ENCODE measurements at places on chromosomes 3 and 15.

GRCh38 chr15:81107889-81108288 lies 26.2 kb upstream of the CFAP161 start:
- no peak for DNase-seq

GRCh38 chr3:185521349-185522138 lies 22.7 kb upstream of the TMEM41A start:
- DNase-seq: no peak

DNA sequence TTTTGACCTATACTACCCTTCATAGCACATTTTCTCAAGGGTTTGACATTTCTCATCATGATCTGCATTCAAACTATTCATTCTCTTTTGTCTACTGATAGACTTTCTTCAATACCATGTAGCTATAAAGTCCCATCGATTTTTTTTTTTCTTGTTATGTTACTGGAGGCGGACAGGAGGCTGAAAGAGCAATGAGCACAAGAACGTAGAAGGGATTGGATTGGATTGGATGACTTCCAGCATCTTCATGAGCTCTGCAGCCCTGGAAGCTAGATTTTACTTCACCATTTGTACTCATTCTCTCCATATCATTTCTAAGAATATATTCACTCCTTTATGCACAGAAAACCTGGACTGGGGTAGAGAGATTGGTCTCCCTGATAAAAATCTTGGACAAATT lies 43.2 kb downstream of the DUT start:
- DNase-seq: no peak

- DNase-seq: no peak
Measured at GRCh38 chr15:84778194-84778593, 29.8 kb downstream of the ZNF592 start.

DNA sequence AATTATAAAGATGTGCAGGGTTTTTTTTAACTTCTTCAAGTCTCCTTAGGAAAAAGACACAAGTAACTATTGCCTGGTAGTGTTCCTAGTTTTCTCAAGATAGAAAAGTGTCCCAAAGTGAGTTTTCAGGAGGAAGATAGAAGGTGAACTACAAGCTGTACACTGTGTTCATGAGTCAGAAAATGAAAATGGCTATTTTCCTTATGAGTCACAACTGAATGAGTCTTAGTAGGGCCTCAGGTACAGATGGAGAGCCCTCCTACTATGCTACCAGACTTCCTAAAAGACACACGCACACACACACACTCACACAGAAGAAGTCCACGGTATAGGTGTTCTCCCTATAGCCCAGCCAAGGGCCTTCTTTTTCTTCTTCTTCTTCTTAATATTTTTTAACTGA lies 3.1 kb downstream of the MYO1E start:
- DNase-seq: no peak

GRCh38 chr15:39438799-39439592 lies 141.9 kb upstream of the THBS1 start:
- no peak for DNase-seq

GRCh38 chr3:63961891-63962290 lies 49.7 kb upstream of the SCAANT1 start:
- peak; percentile 79 for DNase-seq

DNA sequence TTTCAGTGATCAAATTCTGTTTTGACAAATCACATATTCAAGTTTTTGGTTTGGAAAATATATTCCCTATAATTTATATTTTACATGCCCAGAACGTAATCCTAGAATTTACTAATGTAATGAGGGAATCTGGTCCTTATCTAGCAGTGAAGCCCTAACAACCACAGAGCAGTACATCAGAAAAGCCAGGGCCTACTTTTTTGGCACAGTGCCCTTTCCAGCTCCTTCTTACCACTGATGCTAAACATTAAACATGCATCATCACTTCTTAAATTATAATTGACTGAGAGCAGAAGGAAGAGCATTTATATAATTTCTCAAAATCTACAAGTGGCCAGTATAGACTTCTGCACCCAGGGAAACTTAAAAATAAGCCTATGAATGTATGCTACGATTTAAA lies 66.7 kb downstream of the FBXL22 start:
- no peak for DNase-seq

- no peak for DNase-seq
Measured at GRCh38 chr3:136343873-136344555, 93.9 kb downstream of the PCCB start.

GRCh38 chr3:62602129-62602770 lies 228.9 kb upstream of the FEZF2 start:
- DNase-seq: no peak

- no peak for DNase-seq
Measured at GRCh38 chr15:70236341-70237086, 138.8 kb upstream of the TLE3 start.

- no peak for DNase-seq
Measured at GRCh38 chr3:36678216-36679013, 85.9 kb downstream of the DCLK3 start.

GRCh38 chr3:126154391-126155279 lies 25.8 kb downstream of the ALDH1L1 start:
- no peak for DNase-seq

DNA sequence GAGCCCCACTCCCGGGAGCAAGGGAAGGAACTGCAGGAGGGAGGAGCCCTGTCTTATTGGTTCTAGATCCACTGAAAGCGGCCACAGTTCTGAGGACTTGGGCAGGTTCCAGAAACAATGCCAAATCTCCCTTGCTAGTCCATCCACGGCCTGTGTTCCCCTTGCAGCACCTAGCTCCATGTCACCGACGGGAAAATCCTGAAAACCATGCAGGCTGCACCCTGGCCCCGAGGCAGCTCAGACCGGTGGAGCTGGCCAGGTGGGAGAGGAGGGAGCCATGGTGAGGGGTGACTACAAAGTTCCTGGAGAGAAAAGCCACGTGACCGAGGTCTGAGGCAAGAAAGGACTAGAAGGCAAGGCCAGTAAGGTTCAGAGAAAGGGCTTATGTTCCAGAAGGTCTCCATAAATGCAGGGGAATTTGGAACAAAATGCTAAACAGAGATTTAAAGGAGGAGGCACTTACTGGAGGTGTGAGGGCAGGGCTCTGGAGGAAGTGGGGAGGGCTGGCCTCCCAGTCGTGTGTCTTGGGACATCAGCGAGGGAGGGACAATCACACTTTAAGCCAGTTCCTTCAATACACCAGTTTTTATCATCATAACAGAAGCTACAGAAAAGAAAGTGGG lies 5.4 kb downstream of the MGLL start:
- DNase-seq: no peak

GRCh38 chr15:58297639-58298038 lies 134.2 kb upstream of the LIPC start:
- DNase-seq: no peak

- DNase-seq: no peak
Measured at GRCh38 chr3:101248736-101249135, 71.6 kb downstream of the IMPG2 start.

DNA sequence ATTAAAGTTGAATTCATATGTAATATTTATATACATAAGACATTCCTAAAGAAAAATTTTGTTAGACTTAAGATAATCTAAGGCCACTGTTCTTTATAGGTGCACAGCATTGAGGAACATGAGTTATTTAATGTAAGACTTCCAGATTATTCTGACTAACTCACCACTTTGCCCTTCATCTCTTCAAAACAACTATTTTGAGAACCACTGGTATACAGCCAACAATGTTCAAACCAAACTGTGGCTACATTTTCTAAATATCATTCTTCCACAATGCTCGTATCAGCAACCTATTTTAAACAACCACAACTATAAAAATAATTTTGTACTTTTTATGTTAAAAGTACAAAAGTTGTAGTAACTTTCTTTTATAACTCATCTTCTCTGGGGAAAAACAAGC lies 199.8 kb upstream of the ALCAM start:
- no peak for DNase-seq

GRCh38 chr3:81823086-81823485 lies 61.6 kb upstream of the GBE1 start:
- DNase-seq: no peak

- DNase-seq: peak; percentile 31
Measured at GRCh38 chr3:13420045-13420830, at the start of gene NUP210. TSS of gene NUP210 (minus strand) at chr3:13420322. CDS start at chr3:13420226, 96 bp downstream.

- no peak for DNase-seq
Measured at GRCh38 chr3:135994708-135995337, 29.3 kb downstream of the PPP2R3A start.

DNA sequence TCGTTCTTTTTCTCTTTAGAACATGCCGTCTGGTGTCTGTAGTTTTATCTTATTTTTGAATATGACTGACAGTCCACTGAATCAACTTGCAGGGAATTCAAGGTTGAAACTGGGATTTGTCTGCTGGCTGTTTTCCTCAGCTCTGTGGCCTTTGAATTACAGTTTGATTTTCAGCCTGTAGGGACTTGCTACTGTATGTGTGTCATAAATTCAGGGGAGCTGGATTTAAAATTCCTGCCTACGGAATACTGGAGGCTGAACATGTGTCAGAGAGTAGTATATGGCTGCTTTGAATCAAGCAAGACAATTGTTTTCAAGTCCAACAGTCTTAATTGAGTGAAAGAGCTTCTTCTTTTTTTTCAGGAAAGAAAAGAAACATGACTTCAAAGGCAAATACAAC lies 33.9 kb downstream of the RARB start:
- DNase-seq: no peak

- no peak for DNase-seq
Measured at GRCh38 chr3:72839057-72839456, 9.2 kb downstream of the SHQ1 start.

GRCh38 chr15:61032600-61033286 lies 196.4 kb downstream of the RORA start:
- DNase-seq: no peak

DNA sequence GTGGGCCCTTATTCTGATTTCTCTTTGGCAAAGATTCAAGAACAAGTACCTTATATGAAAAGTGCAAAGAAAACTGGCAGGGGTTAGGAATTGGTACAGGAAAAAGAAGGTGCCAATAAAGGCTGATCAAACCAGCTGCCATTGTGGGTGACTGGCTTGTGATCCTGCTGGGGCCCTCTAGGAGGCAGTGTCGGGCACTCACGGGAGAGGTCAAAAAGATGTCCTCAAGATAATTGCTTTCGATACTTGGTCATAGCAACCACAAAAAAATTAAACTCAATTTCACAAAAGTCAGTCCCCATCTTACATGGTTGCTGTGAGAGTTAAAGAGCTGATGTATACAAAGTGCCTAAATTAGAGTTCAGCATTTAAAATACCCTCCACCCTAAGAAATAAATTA lies 31.0 kb upstream of the CAV3 start:
- DNase-seq: no peak

DNA sequence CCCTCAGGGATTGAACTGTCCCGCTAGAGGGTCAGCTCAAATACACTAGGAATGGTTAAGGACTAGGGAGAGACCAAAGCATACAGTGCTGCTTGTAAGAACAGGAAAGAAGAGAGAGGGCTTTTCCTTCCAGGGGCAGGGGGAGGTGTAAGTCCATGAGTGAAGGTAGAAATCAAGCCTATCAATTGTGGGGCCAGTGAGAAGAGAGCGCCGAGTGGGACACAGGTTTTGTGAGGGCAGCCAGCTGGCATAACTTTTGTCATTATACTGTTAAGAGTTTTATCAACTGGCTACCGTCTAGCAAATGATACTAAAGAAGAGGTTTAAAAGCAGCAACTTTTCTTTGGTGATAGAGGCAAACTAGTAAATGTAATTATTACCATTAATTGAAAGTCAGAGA lies 45.0 kb downstream of the LMCD1 start:
- DNase-seq: no peak

GRCh38 chr15:67465196-67465952 lies 55.6 kb upstream of the C15orf61 start:
- DNase-seq: no peak

- DNase-seq: no peak
Measured at GRCh38 chr3:64945171-64945729, 257.4 kb upstream of the ADAMTS9 start.

GRCh38 chr3:111726788-111727305 lies 131.7 kb upstream of the ZBED2 start:
- DNase-seq: no peak

DNA sequence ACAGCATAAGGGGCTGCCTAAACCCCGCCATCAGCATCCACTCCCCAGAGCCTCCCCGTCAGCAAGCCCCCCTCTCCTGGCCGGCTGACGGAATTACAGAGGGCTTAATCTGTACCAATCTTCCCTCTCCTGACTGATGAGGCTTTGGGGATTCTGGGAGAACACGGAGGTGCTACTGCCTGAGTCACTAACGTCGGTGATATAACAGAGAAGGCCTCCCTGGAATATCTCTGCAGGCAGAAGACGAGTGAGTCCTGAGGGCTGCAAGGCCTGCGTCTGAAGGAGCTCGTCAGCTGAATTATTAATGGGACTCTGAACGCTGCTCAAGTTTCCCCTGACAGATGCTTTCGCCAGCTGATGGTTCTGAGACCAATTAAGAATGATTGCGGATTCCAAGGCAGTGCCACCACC lies 147.7 kb downstream of the XXYLT1 start:
- no peak for DNase-seq

- no peak for DNase-seq
Measured at GRCh38 chr3:13087320-13087990, 14.2 kb upstream of the IQSEC1 start.

GRCh38 chr3:2156244-2156847 lies 57.7 kb downstream of the CNTN4 start:
- DNase-seq: no peak

- DNase-seq: peak; percentile 13
Measured at GRCh38 chr15:38069511-38070011, 135.1 kb downstream of the TMCO5A start.

- DNase-seq: no peak
Measured at GRCh38 chr3:192933779-192934460, 16.3 kb upstream of the MB21D2 start.

DNA sequence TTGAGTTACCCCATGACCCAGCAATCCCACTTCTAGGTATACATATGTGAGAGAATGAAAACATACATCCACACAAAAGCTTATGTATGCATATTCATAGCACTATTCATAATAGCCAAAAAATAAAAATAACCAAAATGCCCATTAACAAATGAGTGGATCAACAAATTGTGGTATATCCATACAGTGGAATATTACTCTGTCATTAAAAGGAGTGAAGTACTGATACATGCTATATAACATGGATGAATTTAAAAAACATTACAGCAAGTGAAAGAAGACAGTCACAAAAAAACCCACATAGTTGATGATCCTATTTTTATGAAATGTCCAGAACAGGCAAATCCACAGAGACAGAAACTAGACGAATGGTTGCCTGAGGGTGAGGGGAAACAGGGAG lies 5.2 kb downstream of the C3orf20 start:
- DNase-seq: no peak

DNA sequence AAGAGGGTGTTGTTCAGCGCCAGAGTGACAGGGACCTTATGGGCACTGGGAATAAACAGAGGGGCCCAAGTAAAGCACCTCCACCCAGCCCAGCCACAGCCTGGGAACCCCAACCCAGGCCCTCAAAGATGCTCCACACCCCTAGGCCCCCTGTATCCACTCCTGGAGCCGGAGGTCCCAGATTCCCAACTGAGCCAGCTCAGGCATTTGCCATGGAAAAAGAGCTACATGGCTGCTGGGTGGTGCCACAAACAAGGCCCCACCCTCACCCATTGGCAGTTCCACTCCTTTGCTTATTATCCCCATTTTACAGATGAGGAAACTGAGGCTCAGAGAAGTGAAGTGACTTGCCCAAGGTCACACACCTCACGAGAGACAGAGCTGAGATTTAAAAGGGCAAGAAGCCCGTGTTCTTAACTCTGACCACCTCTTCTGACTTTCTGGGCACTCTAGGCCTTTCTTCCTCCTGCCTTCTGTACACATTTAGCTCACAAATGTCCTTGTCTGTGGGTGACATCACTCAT lies 16.9 kb downstream of the ANPEP start:
- DNase-seq: no peak

GRCh38 chr3:194262176-194262924 lies 88.8 kb downstream of the CPN2 start:
- no peak for DNase-seq

Measured in CD4-positive, alpha-beta T cell treated with Interleukin-4 for 4 hours (primary cell).